Stimulated activated CD4-positive, alpha-beta T cell treated with anti-CD3 and anti-CD28 coated beads, TNF-alpha, amount 100 ng/mL, for 48 hours (primary cell): ENCODE measurements at places on chromosomes 4 and X.

DNA sequence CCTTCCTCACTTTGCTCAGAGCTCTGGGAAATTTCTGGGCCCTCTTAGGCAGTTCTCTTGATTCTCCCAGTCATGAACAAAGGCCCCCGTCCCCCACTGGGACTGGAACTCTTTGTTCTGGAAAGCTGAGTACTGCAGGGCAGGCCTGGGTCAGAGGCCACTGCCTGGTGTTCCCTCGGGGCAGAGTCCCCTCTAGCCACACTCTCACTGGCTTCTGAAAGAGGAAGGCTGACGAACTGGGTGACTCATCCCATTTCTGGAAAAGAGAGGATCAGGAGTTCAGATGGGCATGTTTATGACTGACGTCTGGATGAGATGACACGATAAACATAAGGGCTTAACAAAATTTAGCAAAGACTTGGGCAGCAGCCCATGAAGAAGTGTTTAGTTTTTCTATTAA, 47.7 kb downstream of the DDX3X start:
- no peak for DNase-seq

GRCh38 chr4:46432923-46433322, 43.0 kb upstream of the GABRA2 start:
- DNase-seq, result no peak

- DNase-seq, result no peak
Observed at GRCh38 chr4:69030326-69030725, 65.9 kb upstream of the UGT2B7 start.

DNA sequence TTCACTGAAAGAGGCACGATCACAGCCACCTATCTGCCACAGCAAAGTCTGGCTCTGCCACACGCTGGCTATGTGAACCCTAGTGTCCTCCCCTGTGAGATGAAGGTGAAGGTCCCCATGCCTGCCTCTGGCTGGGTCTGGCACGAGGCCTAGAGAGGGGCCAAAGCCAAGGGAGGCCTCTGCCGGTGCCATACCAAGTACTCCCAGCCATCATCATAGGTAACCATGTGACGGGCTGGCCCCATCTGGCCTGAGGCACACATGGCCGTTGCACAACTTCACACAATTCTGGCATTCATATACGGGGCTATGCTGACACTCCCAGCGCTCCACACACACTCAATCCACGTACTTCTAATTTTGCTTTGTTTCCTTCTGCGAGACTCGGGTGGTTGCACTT, 15.3 kb downstream of the NOP14 start:
- no peak for DNase-seq
